Stimulated activated naive CD4-positive, alpha-beta T cell (primary cell): ENCODE measurements at places on chromosomes 2 and 18.

DNA sequence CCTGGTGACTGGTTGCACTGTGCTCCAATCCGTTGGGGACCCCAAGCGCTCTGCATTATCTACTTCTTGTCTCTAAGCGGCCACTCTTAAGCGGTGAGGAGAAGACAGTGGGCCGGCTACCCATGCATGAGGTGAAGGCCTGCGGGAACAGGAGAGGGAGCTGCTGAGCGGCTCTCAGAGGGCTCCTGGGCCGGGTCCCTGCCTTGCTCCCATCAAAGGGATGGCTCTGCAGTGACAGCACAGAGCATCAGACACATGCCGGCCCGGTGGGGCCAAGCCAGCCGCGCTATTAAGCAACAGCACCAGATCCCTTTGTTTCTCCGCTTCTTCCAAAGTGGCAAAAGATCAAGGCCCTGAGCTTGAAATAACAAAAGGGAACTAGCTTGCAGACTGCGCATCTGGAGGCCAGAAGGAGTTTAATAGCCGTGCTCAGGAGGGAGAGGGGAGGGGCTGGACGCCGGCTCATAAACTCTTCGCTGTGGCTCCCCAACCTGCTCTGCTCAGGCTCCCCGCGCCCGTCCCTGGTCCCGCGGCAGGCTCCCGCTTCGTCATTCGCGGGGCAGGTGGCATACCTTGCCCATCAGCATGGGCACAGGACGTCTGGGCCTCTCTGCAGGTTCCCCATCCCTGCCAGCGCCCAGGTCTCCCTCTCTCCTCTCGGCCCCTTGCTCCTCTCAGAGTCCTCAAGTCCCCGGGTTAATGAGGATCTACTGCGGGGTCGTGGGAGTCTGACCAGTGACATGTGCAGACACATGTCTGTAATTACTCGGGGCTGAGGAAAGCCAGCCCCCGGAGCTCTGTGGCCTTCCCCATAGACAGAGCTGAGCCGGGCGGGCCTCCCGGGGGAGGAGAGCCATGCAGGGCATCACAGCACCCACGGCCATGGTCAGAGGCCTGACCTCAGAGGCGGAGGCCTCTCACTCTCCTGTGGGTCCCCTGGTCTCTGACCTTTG lies 96.7 kb downstream of the ASB1 start:
- no peak for DNase-seq

DNA sequence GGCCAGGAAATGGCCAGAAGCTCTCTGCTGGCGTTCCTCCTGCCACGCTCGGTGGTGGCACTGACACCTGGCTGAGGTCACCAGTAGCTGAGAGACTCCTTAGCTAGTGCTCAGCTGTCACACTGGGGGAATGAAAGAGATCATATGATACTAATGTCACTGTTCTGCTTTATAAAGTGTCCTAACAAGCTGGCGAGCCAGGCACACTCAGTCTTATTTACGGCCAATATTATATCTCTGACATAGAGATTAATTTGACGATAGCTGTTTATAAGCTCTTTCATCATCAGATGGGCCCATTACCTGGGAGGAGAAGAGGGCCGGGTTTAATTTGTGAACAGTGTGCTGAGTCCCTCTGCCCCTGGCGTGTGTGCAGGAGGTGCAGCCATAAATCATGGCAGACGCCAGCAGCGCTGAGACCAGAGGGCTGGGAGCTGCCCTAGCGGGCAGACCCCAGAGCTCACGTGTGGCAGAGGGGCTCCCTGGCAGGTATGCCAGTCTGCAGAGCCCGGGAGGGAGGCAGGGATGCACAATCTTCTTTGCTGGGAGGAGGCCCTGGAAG lies 246.5 kb downstream of the HAUS1 start:
- DNase-seq, result no peak

- DNase-seq, result no peak
Measured at GRCh38 chr2:43191947-43192516, 34.4 kb downstream of the ZFP36L2 start.

GRCh38 chr18:9323750-9324445 lies 10.7 kb upstream of the TWSG1 start:
- no peak for DNase-seq

DNA sequence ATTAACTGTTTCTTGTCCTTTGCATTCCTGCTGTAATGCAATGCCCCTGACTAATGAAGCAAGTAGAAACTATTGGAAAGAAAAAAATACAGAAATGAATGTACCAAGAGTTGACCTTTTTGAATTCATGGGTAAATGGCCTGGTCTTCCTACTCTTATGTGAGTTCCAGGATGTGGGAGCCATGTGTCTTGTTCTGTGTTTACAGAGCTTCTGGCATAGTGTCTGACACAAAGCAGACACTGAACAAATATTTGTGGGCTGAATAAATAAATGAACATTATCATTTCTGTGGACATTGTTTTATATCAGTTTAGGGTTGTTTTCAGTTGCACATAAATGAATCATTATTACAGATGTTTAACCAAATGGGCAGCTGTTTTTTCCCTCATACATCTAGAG lies 155.5 kb downstream of the CD8B2 start:
- DNase-seq, result no peak

DNA sequence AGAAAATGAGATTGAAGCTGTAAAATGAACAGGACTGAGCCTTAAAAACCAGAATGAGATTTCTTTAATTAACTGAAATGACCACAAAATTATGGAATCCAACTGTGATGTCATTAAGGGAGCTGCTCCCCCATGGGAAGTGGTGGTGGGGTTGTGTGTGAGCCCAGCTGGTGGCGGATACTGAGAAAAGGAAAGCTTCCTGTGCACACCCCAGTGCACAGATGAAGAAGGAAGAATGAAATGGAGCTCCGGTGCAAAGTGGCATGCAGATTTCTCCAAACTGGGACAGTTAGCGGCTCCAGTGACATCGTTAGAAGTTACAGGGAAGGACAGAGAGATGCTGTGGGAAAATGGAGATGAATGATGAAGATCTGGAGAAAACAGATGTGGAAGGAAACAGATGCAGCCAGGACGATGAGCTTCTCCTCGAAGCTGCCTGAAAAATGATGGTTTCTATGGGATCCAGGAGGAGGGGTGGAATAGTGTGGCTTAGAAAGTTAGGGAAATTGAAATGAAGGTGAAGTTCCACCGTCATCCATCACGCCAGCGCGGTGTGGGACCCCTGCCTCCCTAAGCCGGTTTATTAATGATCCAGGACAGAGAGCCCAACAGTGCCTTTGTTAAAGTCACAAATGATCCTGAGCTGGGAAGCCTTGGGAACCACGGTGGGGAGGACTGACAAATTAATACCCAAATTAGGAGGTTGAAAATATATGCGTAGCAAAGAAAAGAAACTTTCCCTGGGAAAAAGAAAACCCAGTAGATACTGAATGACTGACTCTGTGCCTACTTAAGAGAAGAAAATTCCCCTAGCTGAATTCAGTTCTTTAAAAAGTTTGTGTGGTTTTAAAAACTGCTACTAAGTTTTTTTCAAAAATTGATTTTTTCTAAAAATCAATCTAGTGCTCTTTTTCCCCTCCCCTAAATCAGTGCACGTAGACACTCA lies 77.2 kb downstream of the TSN start:
- no peak for DNase-seq

GRCh38 chr2:64478502-64479230 lies 24.7 kb downstream of the LGALSL start:
- DNase-seq, result no peak

- DNase-seq, result no peak
Measured at GRCh38 chr18:47244086-47244485, 7.4 kb downstream of the SKOR2 start.

GRCh38 chr2:15769676-15770547 lies 170.4 kb upstream of the MYCN start:
- DNase-seq, result no peak

GRCh38 chr2:199195927-199196502 lies 261.7 kb downstream of the SATB2 start:
- DNase-seq, result no peak

DNA sequence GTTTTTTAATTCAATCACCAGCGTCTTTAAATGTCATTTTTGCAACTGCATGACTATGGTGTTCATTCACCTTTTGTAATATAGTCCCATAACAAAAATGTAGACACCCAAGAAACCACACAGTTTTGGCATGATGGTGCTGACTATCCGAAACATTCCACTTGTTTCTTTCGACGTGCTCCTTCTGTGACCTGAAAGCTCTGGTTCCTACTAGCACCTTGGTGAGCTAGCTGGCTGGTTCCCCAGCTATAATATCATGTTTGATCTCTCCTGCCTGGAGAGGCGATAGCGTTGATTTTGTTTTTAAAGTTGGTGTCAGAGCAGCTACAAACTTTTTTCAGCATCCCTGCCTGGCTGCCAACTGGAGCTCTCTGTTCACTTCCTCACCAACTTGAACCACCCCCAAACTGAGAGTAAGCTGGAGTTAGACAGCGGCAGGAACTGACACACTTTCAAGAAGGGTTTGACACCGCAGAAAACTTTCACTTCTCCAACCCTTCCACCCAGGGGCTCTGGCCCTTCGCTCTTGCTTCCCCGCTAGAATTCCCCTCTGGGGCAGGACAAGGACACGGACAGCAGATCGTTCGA lies 1.1 kb downstream of the ATAD2B start:
- DNase-seq, result peak; percentile 28

DNA sequence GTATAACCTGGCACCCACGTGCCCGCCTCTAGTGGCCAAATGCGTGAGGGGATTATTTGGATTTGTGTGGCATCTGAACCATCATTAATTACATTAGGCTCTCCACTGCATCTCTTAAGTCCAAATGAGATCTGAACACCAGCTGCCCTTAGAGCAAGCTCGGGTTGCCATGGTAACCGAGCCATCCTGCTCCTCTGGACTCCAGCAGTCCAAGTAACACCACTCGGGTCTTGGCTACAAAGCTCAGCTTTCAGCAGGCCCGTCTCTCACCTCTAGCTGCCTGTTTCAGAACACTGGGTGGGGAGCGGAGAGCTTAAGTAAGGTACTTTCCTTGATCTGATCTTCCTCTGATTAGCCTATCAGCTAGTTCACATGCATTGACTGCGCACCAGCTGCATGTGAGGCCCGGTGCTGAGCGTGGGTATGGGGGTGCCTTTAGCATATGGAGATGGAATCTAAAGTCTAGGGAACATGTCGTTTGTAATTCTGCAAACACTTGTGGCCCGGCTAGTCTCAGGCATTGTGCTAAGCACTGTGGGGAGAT lies 14.1 kb upstream of the CYS1 start:
- DNase-seq, result no peak

GRCh38 chr2:215107216-215108056 lies 31.0 kb downstream of the ABCA12 start:
- no peak for DNase-seq

DNA sequence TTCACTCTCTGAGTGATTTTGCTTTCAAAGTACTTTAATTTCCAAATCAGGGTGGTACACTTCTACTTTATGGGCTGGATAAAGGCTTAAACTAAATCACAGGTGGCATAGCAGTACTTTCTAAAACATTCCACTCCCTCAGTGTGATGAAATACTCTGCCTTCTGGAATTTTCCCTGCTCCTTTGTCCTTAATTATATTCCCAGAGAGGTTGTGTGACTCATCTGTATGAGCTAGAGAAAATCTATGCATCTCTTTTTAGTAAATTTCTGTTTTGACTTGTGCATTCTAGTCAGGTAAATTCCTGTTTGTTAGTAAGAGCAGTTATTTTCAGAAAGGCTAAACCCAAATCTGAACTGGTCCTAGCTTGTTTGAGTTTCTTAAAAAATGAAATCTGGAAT lies 29.0 kb upstream of the PLA2R1 start:
- no peak for DNase-seq

- DNase-seq, result no peak
Measured at GRCh38 chr2:230203110-230203676, 16.6 kb downstream of the SP110 start.

DNA sequence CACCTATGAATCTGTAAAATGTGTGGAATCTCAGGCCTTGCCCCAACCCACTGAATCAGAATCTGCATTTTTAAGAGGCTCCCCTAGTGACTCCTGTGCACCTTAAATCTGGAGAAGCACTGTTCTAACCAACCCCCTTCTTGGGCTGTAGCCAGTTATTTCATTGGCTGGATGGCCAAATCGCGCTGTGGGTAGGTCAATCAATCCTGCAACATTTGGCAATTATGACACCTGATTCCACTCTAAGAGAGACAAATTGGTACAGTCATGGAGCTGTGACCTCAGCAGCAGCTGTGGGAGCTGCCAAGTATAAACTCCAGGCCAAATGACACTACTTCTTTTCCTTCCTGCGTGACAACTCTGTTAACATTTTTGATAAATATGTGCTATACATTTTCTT lies 208.7 kb downstream of the CLIP4 start:
- DNase-seq, result no peak

- DNase-seq, result no peak
Measured at GRCh38 chr2:184769023-184769422, 170.7 kb downstream of the ZNF804A start.

- no peak for DNase-seq
Measured at GRCh38 chr18:41948544-41949110, 6.4 kb upstream of the PIK3C3 start.

GRCh38 chr2:47946593-47946992 lies 40.3 kb upstream of the FBXO11 start:
- no peak for DNase-seq

DNA sequence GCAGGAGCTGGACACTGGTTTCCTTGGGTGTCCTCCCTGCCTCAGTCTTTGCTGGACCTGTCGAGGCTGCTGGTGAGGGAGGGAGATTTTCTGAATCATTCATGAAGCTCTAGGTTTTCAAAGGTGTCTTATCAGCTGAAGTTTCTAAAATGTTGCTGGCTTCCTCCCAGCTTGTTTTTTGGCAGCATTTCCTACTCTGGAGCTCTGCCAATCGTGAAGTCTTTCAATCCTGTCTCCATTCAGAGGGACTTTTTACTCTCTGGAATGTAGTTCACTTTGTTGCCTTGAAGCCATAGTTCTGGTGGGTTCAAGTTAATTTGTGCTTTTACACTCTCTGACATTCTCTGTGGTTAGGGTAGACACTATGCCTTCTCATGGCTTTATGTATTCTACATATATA lies 23.9 kb downstream of the SNTG2 start:
- DNase-seq, result no peak

DNA sequence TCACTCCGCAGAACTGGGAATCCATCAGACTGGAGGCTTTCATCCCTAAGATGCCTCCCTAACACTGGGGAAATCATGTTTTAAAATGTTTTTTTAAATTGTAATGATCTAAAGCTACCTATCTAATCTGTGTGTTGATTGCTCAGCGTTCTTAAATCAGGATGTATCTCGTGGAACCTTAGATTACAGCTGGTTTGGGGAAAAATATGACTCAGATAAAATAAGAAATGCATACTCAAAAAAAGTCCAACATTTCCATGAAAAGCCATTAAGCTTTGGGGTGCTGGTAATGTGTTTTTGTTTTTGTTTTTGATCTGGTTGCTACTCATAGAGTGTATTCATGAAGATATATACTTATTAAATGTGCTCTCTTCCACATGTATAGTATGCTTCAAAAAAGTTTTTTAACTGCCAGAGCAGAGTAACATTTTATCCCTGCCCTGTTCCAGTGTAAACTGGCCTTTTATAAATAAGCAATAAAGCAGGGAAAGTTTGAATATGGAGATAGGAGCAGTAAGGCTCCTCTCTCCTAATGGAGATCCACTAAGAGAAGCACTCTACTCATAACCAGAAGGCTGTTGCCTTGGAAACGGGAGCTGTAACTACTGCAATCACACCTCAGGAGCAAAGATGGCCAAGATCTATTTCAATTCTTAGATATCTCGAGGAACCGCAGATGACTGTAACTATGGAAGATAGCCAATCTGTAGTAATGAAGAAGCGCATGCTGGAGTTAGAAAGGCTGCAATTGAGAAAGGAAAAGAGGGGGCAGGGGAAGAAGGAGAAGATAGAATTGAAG lies 41.6 kb downstream of the ANKRD44 start:
- DNase-seq, result no peak
